ENCODE measurements at places on chromosomes 12 and 14.

DNA sequence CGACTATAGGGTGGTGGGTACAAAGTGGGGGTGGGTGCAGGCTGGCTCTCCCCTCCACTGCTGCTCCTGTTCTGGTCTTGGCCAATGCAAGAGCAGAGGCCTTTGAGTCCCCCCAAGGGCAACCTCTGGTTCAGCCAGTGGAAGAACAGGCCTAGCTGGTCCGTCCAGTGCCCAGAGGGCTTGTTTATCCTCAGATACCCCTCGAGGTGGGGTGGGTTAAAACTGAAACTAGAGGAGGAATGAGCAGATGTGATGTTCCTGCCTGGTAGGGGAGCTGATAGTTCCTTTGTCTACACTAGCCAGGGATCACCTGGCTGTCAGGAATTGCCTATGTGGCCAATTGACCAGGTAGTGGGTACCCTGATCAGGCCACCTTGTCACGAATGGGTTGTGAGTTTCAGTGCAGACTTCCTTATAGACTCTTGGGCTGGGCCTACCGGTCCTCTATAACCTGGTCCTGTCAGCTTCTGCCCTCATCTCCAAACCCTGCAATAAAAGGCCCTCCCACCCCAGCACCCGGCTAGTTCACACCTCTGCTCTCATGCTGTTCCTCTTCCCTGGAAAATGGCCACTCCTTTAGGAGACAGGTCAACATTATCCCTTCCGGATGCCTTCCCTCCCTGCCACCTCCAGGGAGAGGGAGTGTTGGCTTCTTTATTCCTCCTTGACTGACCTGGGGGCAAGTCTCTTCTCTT lies 10.7 kb upstream of the HSP90AA1 start:
- no peak for DNase-seq

- no peak for DNase-seq
Observed at GRCh38 chr14:69877492-69877891, 1.7 kb upstream of the SMOC1 start.

GRCh38 chr12:60035835-60036234 lies 440.0 kb downstream of the SLC16A7 start:
- DNase-seq, result peak; percentile 7

GRCh38 chr14:65478596-65478995 lies 66.1 kb downstream of the FUT8 start:
- peak; percentile 43 for DNase-seq

- DNase-seq, result peak; percentile 18
Observed at GRCh38 chr12:99915251-99916082, 69.3 kb downstream of the ANKS1B start.

- DNase-seq, result no peak
Observed at GRCh38 chr12:61369241-61369910, 890.8 kb upstream of the USP15 start.

DNA sequence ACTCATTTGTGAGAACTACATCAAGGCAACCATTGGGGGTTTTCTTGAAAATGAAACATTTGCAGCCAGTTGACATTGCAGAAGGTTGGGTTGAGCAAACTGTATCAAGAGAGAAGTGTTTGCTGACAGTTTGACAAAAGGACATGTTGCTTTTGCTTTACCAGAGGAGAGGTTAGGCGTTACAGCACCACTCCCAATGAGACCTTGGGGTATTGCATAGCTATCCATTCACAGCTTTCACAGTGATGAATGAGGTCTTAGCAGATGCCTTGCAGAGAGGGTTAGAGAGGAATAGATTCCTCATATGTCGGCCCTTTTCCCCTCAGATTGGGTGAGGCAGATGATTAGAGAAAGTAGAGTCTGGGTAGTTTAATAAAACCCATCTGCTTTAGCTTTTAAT lies 988.9 kb upstream of the FLRT2 start:
- DNase-seq, result no peak

DNA sequence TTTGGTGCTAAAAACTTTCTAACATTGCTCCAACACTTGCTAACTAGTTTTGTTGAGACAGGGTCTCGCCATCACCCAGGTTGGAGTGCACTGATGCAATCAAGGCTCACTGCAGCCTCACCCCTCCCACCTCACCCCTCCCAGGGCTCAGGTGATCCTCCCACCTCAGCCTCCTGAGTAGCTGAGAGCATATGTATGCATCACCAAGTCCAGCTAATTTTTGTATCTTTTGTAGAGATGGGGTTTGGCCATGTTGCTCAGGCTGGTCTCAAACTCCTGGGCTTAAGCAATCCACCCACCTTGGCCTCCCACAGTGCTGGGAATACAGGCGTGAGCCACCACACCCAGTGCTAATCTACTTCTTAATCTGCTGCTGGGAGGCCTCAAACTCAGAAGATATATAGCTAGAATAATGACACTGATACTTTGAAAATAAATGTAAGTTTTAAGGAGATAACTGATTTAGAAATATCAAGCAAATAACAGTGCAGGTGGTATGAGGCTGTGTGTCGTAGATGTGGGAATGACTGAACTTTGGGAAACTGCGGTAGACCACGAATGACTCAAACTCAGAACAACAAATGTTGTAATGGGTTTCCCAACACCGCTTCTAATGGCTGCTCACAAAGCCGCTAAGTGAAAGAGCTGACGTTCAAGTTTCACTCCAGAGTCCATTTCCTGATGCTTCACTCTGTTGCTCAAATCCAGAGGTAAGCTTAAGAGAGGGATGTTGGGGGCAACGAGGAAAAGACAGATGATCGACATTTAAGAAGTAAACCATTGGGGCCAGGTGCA lies 10.0 kb downstream of the TMCC3 start:
- no peak for DNase-seq

GRCh38 chr12:69497308-69498026 lies 27.3 kb downstream of the FRS2 start:
- no peak for DNase-seq

GRCh38 chr12:63302941-63303536 lies 152.0 kb upstream of the AVPR1A start:
- no peak for DNase-seq

- no peak for DNase-seq
Observed at GRCh38 chr12:102960766-102961465, 3.4 kb downstream of the ASCL1 start.

- DNase-seq, result no peak
Observed at GRCh38 chr14:100660882-100661635, 65.6 kb upstream of the DLK1 start.

DNA sequence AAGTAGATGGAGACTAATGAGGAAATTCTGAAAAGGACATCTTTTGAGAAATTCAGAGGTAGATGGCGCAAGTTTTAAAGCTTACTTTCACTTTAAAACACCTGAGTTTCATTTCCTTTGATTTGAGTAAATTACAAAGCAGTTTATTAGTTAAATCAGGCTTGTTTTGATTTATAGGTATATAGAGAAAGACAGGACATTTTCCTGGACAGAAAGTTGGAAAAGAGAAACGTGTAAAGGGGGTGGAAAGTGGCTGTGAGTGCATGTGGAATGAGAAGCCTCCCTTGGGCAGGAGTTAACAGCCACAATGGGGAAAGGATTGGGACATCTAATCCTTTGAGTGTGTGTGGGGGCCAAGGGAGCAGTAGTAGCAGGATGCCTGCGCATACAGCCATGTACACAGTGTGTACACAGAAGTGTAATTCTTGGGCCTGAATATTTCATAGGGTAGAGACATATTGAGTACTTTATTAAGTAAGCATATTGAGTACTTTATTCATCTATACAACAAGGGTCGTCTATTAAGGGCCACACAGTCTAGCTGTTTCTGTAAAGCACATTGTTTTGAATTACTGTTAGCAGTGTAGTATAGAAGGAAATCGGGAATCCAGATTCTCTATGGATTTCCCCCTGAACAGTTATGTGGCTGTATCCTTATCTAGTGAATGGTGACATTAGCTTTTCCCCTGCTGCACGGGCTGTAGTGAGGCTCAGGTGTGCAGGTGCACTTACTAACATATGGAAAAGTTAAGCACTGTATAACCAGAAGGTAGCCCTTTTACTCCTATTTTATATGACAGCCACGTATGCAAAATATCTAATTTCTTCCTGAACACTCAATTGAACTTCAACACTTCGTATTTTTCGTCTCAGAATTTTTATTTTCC lies 19.1 kb downstream of the MARK3 start:
- DNase-seq, result peak; percentile 27

DNA sequence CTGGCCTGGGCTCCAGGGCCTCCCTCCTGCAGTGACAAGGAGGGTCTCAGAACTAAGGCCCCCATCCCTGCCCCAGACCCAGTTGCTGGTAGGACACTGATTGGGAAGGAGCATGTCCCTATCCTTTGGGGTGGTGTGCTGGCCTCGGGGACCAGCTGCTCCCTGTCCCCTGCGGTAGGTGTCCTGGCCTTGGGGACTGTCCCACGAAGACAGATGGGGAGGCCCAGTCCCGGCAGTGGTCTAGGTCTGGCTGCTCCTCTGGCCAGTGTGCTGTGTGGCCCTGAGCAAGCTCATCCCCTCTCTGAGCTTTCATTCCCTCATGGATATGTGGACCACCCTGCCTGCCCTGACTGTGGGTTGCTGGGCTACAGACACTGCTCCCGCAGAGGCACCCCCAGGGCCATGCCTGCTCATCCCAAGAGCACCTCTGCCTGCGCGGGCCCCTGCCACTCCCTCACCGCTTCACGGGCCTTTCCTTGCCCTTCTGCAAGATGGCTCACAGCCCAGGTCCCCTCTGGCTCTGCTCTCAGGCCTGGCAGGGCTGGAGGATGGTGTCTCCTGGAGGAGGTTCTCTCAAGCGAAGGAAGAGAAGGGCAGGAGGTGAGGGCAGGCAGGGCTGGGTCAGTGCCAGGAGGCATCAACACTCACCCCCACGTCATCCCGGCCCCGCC lies 12.5 kb downstream of the AHNAK2 start:
- DNase-seq, result no peak

DNA sequence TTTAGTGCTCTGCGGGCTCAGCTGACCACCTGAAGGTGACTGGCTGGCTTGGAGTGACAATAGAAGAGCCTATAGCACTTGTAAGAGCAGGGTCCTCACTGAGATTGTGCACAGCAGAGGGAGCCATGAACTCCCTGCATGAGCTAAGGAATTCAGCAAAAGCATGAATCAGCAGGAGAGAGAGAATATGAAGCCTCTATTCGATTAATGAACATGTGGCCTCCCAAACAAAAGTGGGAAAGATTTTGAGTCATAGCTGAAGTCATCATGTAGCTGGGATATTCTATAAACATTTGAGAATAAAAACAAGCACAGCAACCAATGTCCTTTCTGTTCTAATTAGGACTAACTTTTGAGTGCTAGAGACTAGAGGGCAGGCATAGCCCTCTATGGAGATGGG lies 626.6 kb downstream of the DIO2 start:
- peak; percentile 38 for DNase-seq

DNA sequence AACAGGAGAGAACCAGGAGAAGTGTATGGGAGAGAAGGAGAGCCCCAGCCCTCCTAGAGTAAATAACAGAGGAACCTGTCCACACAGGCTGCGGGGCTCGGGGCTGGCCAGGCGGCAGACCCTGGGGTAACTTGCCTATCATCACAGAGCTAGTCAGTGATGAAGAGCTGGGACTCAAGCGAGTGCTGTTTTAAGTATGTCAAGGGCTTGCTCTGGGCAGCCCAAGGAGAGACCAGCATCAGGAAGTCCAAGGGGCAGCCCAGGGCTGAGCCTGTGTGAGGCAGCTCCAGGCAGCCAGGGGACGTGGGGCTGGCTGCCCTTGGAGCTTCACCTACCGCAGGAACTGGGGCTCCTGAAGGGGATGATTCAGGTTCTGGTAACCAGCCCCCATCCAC lies 10.0 kb downstream of the VWF start:
- no peak for DNase-seq

- no peak for DNase-seq
Observed at GRCh38 chr14:71050227-71050823, 143.1 kb downstream of the PCNX1 start.

DNA sequence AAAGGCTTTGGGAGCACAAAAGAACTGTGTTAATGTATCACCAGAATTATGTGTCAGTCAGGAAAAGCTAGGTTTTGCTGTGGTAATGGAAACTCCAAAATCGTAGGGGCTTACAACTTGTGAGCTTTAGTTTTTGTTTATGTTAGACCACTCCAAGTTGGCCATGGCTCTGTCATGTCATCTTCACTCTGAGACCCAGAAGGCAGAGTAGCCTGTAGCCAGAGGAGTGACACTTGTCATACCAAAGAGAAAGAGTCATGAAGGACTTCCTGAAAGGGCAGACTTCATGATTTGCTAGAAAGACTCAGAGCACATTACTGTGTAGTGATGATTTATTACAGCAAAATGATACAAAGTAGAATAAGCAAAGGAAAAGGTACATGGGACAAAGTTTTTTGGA lies 133.6 kb upstream of the SSTR1 start:
- DNase-seq, result no peak

- DNase-seq, result no peak
Observed at GRCh38 chr14:104804481-104805325, 3.8 kb downstream of the ZBTB42 start.

GRCh38 chr12:124512667-124513296 lies 54.6 kb downstream of the NCOR2 start:
- DNase-seq, result peak; percentile 83

GRCh38 chr12:50222275-50222783 lies 55.2 kb upstream of the CERS5 start:
- DNase-seq, result peak; percentile 85

- DNase-seq, result no peak
Observed at GRCh38 chr12:115129727-115130126, 445.8 kb upstream of the TBX3 start.

DNA sequence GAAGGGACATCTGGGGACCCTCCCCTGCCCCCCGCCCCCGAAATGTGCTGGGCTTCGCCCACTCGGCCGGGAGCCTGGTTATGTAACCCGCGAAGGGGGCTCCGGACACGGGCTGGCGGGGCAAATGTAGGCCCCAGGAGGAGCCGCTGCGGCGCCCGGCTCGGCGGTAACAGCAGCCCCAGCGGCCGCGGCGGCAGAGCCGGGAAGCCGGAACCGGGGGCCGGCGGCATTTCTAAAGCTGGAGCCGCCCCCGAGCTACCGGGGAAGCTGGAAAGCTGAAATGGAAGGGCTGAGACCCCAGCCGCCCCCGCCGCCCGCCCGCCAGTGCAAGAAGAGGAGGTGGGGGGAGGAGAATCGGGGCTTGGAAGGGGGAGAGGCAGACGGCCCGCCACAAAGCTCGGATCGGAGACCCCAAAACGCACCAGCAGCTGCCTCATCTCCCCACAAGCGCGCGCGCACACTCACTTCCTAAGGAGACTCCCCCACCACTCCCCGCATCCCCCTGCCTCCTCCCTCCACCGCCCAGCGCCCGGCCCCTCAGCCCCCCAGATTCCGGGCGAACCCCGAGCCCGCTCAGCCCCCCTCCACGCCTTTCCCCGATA lies 1.5 kb downstream of the KDM2B start:
- peak; percentile 36 for DNase-seq

DNA sequence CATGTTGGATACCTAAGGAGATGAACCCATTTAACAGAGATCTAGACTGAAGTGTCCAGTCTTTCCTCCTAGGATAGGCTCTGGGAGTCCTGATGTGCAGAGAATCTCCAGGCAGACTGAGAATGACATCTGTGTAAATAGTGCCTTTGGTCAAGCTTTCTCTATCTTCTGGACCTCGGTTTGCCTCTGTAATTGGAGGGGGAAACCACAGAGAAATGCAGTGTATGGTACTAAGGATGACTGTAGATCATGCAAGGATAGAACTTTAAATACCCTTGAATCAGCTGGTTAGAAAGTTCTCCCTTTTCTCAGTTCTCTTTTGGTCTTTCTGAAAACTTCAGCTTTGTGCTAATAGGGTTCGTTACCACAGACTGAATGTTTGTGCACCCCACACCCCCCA lies 112.2 kb downstream of the PTPN11 start:
- no peak for DNase-seq
